ENCODE measurements at places on chromosomes 5 and 9.

- DNase-seq, result no peak
Observed at GRCh38 chr5:72667708-72668107, 148.8 kb upstream of the TNPO1 start.

DNA sequence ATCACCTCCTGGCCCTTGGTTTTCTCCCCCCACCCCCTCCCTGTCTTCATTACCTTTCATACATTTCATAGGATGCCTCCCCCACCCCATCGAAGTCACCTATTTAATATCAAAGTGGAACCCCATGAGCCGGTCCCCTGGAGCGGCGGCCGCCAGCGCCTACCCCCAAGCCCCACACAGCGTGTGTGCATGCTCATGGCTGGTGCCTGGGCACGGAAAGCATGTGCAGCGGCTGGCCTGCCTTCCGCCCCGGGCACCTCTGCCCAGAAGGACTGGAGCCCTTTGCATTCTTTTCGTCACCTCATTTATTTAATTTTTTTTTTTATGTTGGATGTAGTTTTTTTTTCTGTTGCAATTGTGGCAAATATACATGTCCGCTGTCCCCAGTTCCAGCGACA is 116.2 kb downstream of the WNK2 start:
- DNase-seq, result no peak

DNA sequence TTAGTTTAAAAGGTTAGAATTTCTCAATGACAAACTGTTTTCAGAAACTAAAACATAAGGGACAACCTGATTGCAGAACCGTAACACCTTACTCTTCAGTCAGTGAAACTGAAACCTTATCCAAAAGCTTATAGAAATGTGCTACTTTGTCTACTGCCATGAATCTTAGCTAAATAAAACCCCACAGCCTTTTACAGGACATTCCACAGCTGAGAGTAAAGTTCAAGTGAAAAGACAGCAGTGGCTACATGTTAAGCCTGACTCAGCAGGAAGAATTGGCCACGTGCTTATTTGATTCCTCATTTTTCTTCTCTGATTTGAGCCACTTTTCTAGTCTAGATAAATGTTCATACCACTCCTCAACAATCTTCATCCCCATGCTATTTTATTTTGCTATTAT is 278.7 kb upstream of the ISL1 start:
- DNase-seq, result no peak

GRCh38 chr5:65307088-65307487 is 174.6 kb downstream of the ADAMTS6 start:
- DNase-seq, result no peak

DNA sequence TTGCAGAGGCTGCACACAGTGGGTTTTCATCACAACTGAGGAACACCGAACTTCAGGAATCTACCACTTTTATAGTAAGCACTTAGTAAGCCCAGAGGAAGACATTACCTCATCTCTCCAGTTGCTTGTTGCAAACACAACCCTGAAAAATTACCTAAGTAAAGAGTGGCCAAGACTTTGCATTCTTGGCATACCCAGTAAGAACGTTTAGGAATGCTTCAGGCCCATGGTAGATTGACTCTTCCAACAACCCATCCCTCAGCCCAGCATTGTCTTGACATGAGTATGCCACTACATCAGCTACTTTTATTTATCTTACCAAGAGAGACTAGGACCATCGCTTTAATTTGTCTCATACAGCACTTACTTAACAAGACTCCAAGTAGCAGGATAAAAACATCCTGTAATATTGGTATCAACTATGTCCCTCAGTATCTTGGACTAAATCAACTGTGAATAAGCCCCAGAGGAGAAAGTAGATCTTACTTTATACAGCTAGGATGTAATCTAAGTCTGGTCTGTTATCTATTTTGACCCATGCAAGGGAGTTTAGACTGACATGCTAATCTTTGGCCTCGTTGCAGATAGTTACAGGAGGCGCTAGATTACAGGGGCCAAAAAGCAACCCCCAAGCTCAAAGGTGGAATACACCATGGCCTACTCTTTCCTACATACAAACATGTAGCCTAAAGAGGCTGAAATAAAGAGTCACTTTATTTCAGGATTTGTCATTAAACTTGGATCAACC is 114.9 kb downstream of the INVS start:
- DNase-seq, result no peak

DNA sequence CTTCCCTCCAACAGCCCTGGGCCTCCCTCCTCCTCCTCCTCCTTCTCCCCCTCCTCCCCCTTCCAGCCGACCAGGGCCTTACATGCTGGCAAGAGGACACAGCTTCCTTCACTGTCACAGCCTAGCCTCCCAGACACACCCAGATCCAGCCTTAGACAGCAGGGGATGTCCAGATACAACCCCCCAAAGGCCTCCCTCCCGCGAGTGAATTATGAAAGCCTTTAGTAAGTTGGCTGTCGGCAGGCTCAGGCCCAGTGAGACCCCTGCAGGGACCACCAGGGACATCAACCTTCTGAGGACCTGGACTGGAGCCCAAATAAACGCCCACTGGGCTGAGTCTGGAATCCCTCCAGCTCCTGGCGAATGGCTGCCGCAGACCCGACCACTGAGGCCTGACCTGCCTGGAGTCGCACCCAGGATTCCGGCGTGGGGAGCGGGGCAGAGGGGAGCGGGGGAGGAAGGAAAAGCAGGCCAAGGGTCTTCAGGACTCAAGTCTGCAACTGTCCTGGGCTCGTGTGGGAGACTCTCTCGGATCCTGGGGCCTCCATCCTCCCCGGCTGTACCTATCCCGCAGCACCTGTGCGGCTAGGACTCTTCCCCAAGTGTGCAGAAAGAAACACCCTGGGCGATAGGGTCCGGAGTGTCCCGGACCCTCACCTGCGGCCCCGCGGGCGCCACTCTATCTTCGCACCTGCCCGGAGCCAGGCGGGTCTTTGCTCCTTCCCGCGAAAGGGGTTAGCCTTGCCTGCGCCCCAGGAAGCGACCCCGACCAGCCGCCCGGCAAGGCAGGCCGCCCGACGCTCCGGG is 705 bp downstream of the SEPTIN8 start:
- no peak for DNase-seq

DNA sequence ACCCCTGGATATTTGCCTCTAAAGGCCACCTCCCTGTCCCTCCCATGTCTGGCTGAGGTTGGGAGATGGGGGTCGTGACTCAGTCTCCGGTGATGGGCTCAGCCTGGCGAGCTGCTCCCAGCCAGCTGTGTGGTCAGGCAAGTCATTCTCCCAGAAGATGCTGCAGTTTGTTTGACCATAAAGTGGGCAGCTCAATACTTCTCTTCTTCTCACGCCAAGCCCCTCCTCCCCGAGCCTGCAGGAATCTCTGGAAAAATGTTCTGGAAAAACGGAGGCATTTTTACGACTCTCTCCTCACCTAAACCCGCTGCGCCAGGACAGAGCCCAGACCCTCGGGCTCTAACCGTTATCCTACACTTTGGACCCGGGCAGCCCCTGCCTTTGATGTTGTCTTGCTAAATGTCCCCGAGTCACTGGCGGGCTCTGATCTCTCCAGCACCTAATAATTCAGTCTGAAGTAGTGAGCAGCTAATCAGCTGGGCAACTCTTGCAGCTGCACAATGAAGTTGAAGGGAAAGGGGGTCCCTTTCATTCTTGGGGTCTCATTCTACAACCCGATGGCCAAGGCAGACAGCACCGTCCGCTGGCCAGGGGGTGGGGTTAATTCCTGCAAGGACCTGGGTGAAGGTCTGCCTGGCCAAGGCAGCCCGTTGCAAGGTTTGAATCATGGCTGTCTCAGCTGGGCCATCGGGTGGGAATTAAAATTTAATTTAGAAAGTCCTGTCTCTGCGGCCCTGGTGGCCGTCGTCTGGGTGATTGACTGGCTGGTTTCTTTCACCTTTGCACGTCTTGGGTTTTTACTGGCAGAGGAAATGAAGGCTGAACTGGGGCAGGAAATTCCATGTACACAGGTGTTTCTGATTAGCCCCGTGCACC is 12.3 kb downstream of the DCANP1 start:
- DNase-seq, result no peak

Measured in activated gamma-delta T cell treated with Interleukin-2 at 50 U/mL for 16 hours (primary cell).